Islet precursor cell (in vitro differentiated cells): ENCODE measurements at places on chromosomes 7 and 10.

- no peak for DNase-seq
Measured at GRCh38 chr7:98755138-98755898, 114.5 kb downstream of the TMEM130 start.

GRCh38 chr10:72459301-72459700 is 104.6 kb upstream of the DNAJB12 start:
- DNase-seq = no peak

DNA sequence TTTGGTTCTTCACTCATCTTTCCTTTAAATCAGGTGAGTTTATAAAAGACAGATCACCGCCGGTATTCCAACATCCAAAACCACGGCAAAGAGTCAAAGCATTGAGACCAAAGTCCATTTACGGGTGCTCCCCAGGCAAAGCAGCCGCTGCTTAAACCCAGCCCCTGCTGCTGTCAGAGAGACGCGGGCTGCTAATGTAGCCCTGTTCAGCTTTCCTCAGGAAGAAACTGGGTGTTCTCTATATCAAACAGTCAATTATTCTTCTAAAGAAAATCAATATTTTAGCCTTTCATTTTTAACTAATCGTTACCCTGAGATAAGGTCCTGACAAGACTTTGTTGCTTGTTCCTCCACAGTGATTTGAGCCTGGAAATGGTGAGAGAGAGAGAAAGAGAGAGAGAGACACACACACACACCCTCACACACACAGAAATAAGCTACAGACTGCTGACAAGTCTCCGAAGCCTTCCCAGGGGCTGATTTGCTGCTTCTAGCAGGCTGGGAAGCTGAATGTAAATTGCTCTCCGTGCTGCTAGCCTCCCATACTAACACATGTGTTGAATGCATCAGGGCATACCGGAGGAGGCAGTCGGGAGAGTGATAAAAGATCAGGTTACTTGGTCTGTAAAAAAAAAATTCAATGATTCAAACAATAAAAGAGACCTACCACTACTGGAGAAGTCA is 183.0 kb upstream of the ANK3 start:
- peak; percentile 80 for DNase-seq

DNA sequence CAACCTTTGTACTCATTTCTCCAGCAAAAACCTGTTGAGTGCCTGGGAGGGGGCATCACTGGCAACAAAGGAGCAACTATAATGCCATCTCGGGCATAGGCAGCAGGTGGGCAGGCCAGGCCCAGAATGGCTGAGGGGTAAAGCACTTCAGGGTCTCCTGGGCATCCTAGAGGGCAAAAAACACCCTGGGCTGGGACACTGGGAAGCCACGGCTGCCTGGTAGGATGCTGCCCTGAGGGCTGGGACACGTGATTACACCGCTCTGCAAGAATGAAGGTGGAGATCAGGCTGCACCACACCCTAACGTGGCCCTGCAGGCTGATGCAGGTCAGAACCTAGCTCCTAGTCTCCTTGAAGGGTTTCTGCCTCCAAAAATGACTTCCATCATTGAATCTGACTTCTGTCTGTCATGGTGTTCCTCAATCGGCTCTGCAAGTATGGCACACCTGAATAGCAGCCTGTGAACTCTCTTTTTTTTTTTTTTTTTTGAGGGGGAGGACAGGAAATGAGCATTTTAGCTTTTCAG is 4.5 kb upstream of the TRAPPC14 start:
- peak; percentile 81 for DNase-seq

- no peak for DNase-seq
Measured at GRCh38 chr7:94195201-94195600, 191.0 kb upstream of the BET1 start.

- DNase-seq = no peak
Measured at GRCh38 chr7:57344957-57345356, 105.0 kb upstream of the ZNF716 start.

DNA sequence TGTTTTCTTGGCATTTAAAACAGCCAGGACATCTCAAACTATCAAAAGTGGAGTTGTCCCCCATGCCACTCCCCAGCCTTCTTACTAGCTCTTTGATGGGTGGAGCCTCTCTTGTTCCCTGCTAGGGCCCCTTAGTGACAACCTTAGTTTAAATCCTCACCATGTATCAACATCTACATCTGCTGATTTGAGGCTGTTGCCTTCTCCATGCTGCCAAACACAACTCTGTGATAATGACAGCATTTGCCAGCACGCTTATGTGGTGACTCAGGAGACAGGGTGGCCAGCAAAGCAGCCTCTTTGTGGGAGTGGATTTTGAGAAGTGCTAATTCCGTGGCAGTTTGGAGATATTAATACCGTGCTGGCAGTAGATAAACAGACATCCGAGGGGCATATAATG is 145.4 kb downstream of the LRRC4 start:
- DNase-seq = peak; percentile 86

DNA sequence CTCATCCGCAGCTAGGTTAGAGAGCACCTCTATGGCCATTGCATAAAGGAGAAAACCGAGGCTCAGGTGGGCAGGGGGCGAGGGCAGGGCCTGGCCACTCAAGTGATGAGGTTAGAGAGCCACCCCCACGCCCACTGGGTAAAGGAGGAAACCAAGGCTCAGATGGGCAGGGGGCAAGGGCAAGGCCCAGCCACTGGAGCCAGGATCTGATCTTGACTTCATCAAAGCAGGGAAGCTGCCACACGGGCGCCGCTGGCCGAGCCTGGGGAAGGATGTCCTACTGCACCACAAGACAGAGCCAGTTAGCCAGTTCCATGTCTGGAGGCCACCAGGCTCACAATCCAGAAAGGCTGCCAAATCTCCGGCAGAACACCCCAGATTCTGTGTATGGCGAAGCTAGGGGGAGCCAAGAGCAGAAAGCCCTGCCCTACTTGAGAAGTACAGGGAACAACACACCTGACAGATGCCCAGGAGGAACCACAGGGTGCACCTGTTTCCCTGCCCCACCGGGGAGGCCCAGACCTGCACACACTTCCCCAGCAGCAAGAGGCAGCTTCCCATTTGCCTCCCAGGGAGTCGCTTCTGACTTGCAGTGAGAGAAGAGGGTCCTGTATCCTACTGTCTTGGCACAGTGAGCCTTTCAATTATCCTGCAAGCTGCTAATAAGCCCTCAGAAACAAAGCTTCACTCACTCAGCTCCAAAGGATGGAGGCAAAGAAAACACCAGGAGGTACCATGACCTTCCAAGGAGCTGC is 101.9 kb downstream of the TNS3 start:
- DNase-seq = no peak

DNA sequence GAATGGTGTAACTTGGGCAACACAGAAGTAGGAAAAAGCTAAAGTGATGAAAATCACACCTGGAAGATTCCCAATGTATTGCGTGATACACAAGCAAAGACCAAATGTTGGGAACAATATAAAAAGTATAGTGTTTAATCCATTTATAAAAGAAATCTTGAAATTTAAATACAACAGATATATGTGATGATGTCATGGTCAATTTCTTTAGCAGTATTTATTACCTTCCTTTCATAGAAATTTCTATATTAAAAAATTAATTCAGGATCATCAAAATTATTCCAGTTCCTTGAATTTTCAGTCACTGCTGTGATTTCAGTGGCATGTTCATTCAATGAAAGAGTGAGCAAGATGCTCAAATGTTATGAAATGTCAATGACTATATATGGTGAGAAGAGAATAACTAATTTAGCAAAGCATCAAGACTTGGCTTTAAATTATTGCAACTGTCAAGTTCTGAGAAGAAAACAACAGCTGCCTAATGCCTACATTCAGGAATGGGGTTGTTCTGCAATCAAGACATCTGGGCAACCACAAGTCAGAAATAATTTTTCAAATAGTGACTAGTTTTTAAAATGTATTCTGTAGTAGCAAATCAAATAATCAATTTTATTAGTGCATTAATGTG is 308.8 kb downstream of the SEMA3D start:
- DNase-seq = no peak

- DNase-seq = no peak
Measured at GRCh38 chr7:134709197-134709596, 62.5 kb downstream of the BPGM start.
